Hippocampal formation (tissue), 2 donors: ENCODE measurements at places on chromosomes 16 and 17.
A peak's percentile ranks its signal among the peaks of the same experiment; 100 is the strongest.

GRCh38 chr16:87317750-87318644, 805 bp upstream of the C16orf95 start:
- DNase-seq = no peak

GRCh38 chr17:76027159-76027839, at the start of gene EVPL:
Gene EVPL, minus strand, starts transcription at chr17:76027306. Its CDS starts 108 bp downstream, at chr17:76027198.
- DNase-seq = no peak

DNA sequence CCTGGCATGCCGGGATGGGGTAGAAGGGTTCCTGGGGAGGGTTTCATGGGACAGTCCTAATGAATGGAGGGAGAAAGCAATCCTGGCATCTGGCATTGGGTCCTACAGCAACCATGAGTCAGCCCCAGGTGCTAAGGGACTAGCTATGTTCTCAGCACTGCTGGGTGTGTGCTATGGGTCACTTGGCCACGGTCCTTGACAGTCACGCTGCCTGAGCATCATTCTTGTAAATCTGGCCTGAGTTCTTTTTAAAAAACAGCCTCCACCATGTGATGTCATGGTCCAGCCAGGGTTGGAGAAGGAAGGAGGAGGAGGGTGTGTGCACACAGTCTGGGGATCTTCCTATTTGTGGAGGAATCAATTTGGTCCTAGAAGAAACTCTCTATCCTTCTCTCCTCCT, 6.2 kb upstream of the RAMP2 start:
- DNase-seq = no peak

DNA sequence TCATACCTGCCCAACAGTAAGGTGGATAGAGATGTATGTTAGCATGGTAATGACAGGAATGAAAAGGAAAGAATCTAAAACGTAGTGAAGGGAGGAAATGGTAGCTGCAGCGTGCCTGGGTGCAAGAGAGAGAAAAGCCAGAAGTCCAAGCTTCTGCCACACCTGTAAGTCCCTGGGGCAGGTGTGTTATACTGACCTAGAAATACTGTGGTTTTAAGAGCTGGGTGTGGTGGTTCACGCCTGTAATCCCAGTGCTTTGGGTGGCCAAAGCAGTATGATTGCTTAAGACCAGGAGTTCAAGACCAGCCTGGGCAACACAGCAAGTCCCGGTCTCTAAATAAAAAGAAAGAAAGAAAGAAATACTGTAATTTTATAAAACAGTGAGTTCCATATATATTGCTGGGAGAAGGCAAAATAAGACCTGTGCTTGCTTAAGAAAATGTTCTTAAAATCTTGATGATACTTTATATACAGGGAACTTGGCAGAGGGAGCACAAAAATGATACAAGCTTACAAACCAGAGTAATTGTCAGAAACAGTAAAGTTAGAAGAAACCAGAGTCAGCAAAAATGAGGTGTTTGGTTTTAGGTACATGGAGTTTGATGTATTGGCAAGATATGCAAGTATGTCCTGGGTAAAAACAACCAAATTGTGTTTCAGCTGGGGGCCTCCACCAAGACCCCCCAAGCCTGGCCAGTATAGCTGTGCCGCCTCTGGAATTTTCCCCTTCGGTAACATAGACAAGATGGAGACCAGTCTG, 6.6 kb downstream of the ALOX12 start:
- DNase-seq = no peak

DNA sequence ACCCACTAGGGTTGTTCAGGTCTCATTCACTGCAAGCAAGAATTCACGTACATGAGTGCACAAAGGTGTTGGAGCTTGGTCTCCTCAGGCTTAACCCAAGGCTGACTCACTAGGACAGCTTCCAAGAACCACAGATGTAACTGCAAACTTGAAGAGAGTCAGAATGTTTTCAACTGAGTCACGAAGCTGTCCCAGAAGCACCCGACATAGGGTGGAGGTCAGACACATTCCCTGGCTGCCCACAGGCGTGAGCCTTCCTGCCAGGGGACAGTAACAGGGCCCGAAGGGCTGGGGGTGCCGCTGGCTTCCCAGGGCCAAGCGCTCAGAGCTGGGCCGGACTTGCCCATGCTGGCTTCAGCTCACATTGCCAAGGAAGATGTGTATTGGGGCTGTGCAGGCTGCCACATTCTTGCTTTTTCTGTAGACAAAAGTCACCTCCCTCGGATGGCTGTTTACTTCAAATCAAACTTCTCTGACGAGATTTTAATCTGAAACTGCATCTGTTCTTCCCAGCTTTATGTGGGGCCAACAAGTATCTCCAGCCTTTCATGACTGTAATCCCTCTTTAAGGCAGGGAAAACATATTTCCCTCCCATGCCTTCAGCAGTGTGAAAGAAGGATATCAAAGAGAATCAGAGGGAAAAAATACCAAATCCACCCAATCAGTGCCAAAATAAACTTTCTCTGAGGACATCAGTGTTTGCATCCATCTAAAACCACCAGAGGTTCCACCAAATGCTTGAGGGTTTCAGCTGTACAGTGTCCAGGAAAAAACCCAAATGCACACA, 14.3 kb downstream of the CMTM3 start:
- DNase-seq = no peak

DNA sequence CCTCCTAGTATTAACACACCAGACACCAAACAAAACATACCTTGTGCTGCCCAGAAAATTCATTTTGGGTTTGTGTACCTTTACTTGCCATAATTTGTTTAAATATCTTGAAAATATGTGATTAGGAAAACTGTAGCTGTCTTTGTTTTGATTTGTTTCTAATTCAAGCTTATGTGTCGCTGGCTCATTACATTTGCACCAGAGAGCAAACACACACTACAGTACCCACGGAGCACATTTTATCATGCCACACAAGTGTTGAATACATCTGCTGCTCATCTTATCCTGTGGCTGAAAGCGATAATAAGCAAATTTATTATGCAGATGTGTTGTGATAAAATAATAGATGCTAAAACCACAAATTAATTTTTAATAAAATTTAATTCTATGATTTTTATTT, 63.1 kb downstream of the SPAG9 start:
- peak; percentile 31 for DNase-seq

DNA sequence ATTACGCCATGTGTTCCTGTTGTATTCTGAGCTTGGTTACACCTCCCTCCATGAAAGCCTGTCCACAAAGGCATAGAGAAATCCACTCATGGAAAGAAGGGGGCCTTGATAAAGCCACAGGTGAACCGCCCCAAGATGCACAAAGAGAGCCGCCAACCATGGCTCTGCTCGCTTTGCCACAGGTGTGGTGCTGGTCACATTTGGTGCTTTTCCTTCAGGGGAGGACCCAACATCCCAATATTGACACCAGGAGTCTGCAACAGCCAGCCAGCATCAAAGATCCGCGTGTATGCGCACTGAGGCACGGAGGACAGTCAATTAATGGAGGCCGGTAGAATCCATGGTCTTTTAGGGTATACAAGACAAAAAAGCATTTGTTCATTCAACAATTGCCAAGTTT, 7.3 kb downstream of the ABCA3 start:
- no peak for DNase-seq

DNA sequence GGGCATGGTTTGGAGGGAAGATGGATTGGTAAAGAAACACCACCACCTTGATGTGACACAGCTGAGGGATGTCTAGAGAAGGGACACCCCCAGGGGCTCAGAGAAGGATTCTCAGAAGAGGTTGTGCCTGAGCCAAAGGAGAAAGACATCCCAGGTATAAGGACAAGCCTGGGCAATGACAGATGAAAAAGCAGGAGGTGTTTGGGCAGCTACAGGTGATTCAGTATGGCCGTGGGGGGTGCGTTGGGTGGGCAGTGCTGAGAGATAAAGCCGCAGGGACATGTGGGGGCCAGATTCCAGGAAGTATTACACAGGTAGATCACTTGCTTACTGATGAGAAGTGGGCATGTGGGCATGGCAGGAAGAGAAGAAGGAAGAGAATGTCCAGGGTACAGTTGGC, 7.0 kb downstream of the TMEM95 start:
- no peak for DNase-seq

GRCh38 chr17:75514299-75514918, 928 bp downstream of the CASKIN2 start:
- DNase-seq = no peak

DNA sequence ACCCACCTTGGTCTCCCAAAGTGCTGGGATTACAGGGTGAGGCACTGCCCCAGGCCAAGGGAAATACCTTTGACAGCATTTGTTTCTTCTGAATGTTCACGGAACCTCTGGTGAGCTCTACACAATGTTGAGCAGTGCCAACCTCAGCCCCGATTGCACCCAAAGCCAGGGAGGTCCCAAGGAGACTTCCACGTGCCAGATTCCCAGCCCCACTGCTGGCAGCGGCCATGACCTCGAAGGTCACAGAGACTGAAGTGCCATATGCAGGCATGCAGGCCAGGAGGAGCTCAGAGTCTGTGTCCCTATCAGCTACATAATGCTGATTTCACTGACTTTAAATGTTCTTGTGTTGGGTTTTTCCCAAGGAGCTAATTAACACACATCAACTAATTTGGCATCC, 226.4 kb upstream of the FOXF1 start:
- DNase-seq = no peak

DNA sequence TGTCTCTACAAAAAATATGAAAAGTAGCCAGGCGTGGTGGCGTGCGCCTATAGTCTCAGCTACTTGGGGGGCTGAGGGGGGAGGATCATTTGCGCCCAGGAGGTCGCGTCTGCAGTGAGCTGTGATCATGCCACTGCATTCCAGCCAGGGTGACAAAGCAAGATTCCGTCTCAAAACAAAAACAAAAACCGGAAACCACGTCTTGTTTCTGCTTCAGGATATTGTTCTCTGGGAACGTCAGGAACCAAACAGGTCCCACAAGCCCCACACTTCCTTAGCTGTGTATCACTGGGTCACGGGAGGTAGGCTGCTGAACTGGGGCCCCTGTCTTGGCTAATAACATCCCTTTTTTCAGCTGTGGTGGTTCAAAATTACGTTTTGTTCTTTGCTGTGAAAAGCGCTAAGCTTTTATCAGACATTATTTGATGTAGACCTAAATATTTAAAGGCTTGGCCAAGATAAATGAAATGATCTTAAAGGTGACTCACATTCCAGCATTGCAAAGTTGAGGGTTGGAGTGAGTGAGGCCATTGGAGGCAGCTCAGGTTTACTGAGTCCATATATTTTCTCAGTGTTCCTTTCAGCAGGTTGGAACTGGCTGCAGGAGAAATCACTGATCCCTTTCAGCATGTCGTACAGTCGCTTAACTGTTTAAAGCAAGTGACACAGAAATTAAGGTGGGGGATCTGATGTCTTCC, 16.4 kb upstream of the SEC14L1 start:
- DNase-seq = no peak

- no peak for DNase-seq
Observed at GRCh38 chr16:81669473-81670350, 109.4 kb upstream of the PLCG2 start.

GRCh38 chr16:68319185-68319908, 8.5 kb downstream of the PRMT7 start:
- no peak for DNase-seq

GRCh38 chr16:86986136-86986535, 331.1 kb downstream of the C16orf95 start:
- DNase-seq = no peak

- no peak for DNase-seq
Observed at GRCh38 chr16:62929593-62929992, 893.4 kb upstream of the CDH8 start.

- no peak for DNase-seq
Observed at GRCh38 chr17:19645734-19646201, 2.8 kb upstream of the ALDH3A2 start.

DNA sequence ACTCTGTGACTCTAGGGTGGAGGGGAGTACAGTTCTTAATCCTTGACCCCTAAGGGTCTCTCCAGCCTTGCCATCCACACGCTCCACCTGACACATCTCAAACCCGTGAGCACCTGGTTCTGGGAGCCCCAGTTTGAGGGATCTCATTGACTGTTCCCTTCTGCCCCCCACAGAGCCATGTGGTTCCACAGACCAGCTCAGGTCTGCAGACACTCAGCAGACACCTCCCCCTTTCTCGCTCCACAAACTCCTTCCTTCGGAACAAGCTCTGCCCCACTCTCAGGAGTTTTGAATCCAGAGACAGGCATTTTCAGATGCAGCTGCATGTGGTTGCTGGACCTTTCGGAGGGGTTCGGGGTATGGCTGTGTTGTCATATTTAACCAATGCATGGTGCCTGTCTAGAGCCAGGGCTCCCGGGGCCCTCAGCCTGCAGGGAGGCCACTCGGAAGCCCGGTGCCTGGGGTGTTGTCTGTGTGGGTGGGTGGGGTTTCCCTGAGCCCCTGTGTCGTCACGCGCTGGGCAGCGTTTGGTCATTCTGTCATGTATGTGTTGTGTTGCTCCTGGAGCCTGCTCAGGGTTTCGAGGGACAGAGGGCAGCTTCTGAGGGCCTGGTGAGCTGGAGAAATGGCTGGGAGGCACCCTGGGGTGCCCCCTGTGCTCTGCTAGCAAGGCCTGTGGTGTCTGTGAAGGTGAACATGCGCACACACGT, 99.2 kb upstream of the PLCG2 start:
- DNase-seq = no peak

GRCh38 chr17:61846088-61846487, 17.2 kb downstream of the BRIP1 start:
- DNase-seq = no peak

GRCh38 chr16:79463841-79464240, 136.7 kb downstream of the MAF start:
- DNase-seq = no peak

- no peak for DNase-seq
Observed at GRCh38 chr17:78798695-78799559, 16.9 kb upstream of the CYTH1 start.
